T-helper 17 cell (primary cell): ENCODE measurements at places on chromosomes 6 and 20.

GRCh38 chr20:6299456-6299855 is 176.6 kb upstream of the FERMT1 start:
- no peak for DNase-seq

DNA sequence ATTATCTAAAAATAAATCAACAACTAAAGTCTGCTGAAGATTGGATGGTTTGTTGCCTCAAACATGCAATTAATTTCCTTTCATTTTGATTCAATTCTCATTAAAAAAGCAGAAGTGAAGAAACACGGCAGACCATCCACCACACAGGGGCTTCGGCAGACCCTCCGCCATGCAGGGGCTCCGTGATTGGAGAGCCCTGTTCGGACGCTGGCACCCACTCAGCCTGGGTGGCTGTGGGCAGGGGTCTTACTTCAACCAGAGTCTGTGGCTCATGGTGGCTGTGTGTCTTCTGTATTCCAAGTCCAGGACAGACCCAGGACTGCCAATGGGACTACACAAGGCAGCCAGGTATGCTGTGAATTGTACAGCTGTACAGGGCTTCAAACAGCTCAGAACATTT is 86.9 kb upstream of the FRMD1 start:
- no peak for DNase-seq

GRCh38 chr6:15413466-15414234 is 167.8 kb downstream of the JARID2 start:
- no peak for DNase-seq

- no peak for DNase-seq
These were observed 8.7 kb upstream of the RAMACL start for GRCh38 chr6:166595061-166595780.

GRCh38 chr6:25498505-25498904 is 153.5 kb upstream of the SCGN start:
- no peak for DNase-seq

- no peak for DNase-seq
These were observed 144.4 kb upstream of the GJE1 start for GRCh38 chr6:141988327-141988726.

- DNase-seq, result no peak
These were observed 29.8 kb downstream of the DAAM2 start for GRCh38 chr6:39821742-39822532.

DNA sequence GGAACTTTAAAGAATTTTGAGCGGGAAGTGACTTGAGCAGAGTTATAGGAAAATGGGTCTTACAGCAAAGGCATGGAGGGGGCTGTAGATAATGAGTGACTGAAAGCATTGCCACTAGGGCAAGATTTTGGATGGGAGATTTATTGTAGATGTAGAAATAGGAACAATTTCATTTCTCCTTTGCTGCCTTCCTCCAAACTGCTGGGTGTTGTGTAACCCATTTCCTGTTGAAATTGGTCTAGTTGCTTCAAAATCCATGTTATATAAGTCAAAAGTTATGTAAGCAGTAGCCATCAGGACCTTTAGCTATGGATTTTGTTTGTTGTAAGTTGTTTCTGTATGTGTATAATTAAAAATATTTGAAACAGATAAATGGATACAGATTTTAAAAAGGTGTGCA is 11.1 kb downstream of the YWHAB start:
- DNase-seq, result no peak

DNA sequence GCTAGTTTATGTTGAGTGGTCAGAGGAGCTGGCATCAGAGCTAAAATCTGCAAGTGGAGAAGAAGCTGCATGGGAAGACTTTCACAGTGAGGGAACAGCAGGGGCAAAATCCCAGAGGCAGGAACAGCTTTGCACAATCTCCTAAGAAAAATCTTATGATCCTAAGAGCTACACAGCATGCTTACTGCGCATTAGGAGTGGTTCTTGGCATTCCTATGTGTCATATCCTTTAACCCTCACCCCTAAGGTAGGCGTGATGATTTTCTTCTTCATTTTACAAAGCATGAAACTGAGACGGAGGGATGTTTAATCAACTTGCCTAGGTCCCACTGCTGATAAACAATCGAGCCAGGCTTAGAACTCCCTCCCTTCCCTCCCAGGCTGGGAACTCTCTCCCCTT is 313.6 kb upstream of the SULF2 start:
- no peak for DNase-seq

DNA sequence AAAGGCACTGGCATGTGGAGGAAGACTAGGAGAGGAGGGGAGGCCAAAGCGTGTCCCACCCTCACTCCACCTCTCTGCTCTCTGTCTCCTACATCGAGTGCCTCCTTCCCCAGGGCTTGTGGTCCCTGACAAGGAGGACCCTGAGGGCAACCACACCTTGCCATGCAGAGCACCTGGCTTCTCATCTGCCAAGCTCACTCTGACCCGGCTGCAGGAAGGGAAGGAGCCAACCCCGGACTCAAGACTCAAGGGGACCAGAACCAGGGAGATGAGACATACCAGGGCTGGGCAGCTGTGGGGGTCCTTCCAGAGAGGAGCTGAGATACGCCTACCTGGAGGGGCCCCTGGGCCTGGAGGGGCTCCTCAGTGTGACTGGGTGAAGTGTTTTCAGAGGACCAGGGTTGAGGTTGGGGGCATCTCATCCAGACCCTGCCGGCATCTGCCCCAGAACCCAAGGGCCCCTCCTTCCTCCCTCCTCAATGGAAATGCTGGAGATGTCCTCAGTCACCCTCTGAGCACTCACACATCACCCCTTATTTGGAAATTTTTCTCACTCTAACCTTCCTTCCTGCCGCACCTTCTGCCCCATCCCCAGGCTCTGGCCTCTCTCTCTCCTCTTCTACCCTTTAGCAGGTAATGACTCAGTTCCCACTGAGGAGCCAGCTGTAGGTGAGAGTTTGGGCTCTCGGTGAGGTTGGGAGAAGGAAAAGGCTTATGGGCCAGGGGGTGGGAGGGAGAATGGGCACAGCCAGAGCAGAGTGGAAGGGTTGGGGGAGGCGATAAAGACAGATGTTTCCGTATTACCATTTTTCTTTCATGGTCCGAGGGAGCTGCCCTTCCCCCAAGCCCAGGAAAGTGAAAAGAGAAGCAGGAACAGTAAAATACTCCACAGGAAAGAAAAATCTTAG is 32.0 kb upstream of the POU5F1 start:
- no peak for DNase-seq

DNA sequence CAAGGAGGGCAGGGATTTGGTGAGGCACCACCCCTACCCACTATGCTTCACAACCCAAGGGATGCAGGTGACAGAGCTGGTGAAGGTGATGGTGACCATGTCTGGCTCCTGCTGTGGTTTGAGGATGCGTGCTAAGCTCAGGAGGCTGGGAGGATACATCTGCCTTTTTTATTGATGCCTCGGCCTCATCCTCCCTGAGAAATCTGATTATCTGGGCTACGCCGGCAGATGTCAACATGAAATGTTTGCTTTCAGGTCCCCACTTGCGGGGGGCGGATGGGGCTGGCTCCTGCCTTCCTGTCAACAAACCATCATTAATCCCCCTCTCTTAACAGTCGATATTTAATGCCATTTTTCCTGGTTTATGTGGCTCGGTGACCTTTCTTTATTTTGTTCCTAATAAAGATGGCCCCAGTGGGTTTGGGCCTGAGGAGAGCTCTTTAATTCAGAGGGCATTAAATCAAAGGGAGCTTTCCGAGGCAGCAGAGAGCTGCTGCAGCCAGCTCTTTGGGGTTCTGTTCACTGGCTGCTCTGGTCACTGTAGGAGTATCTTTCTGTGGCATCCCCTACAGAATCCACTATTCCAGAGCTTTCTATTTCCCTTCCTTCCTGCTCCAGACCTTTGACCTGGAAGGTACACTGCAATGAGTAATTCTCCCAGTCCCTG is 33.5 kb upstream of the LRFN2 start:
- no peak for DNase-seq

- no peak for DNase-seq
These were observed 201.3 kb downstream of the EPHA7 start for GRCh38 chr6:93218096-93218495.

DNA sequence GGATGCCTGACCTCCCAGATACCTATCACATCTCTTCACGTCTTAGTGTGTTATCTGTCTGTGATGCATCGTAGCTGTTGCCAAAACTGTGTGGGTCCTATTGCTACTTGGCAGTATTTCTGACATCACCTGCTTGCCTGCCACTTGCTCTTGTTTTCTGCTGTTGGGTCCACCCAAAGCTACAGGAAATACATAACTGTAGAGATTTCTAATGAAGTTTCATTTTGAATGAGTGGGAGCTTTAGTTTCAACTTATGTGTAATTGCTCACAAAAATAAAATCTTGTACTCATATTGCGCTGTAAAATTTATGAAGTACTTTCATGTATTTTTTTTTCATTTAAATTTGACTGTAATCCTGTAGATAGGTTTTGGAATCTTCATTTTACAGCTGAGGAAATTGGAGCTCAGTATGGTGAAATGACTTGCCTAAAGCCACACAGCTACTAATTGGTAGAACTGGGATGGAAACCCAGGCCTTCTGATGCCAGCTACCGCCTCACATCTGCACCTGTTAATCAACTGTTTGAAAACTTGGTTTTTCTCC is 113.6 kb upstream of the MAN1A1 start:
- no peak for DNase-seq

- no peak for DNase-seq
These were observed 25.8 kb upstream of the PLCG1 start for GRCh38 chr20:41111578-41111951.

DNA sequence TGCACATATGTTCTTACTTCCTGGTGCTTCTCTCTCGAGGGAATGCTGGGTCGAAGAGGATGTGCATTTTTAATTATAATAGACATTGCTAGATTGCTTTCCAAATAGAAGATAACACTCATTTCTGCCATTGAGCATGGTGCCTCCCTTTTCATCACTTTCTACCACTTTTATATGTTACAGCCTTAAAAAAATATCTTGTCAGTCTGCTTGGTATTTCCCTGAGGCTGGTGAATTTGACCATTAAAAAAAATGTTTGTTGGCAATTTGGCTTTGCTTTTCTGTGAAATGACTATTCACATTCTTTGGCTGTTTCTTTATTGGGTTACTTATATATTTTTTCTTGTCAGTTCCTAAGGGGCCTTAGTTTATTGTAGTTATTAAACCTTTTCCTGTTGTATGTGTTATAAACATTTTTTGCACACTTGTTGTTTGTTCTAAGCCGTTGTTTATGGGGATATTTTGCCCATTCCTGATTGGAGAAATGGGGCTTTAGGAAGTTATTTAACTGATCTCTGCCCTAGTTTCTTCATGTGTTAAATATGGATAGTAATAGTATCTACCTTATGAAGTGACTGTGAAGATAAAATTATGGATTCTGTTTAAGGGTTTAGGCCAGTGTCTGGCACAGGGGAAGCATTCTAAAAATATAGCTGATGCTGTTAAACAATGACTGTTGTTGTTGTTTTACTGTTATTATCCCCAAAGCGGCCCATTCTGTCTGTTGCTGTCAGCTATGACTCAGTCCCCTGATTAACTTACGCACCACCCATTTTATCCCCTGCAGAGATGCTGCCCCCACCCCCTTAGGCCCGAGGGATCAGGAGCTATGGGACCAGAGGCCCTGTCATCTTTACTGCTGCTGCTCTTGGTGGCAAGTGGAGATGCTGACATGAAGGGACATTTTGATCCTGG is 3.8 kb downstream of the DDR1 start:
- no peak for DNase-seq

GRCh38 chr6:24910961-24911725 is 24.6 kb downstream of the RIPOR2 start:
- peak; percentile 40 for DNase-seq

DNA sequence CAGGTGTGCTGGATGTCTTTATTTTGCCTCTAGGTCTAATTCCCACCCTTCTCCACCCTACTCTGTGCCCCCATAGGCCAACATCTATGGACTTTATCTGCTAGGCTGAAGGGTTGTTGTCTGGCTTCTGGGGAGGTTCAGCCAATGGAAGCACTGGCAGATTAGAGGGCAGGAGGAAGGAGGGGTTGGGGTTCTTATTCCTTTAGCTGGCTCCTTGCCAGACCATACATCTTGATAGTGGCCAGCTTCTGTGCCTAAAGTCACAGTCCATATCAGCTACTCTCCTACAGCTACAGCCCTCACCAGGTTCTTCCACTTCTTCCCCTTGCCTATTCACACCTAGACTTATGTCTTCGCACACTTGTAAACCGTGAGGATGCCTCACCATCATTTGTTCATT is 41.1 kb downstream of the ROS1 start:
- DNase-seq, result no peak

DNA sequence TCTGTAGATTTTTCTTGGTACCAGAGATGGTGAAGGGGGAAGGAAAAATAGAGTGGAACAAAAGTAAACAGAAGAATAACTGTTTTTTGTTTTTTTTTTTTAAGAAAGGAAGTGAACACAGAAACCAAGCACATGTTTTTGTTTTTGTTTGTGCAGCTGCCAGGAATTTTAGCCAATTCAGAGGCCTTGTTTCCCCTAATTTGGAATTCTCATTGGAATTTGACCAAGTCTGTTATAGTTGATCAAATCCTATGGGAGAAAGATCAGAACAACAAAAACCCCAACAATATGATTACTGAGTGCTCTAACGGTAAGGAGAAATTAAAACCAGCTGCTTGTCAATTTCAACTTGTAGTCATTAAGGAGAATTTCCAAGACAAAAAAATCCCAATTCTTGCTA is 18.2 kb upstream of the IL22RA2 start:
- DNase-seq, result no peak

GRCh38 chr6:34592208-34592952 is 36.3 kb upstream of the SPDEF start:
- no peak for DNase-seq

DNA sequence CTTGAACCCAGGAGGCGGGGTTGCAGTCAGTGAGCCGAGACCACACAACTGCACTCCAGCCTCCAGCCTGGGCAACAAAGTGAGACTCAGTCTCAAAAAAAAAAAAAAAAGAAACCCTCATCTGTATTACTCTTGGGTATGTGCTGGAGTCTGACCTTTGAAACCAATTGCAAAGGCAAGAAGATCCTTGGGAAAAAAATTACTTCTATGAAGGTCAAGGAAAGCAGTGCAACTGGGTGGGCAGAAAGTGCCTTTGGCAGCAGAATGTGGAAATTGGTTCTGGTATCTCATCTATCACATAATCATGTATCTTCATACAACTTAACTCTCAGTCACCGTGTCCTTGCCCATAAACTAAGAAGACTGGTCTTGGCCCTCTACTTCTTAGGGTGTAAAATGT is 7.7 kb upstream of the RPL7L1 start:
- DNase-seq, result no peak

- DNase-seq, result no peak
These were observed 143.8 kb downstream of the UNC5CL start for GRCh38 chr6:40894962-40895799.

DNA sequence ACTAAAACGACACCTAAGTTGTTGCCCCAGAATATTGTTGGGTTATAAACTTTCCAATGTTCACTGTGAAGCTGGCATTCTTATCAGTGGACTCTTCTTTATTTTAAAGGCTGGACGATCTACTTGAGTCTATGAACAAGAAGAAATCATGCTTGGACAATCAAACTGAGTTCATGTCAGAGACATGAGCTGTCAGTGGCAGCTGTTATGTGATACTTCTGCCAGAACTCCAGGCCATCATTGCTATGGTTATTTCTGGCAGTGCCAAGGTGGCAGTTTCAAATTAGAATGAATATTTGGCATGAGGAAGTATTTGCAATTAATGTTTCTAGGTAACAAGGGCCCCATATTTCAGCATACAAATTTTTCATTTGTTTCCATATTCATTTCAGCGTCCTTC is 417.3 kb downstream of the LMBRD1 start:
- no peak for DNase-seq

- no peak for DNase-seq
These were observed 680.8 kb upstream of the NRSN1 start for GRCh38 chr6:23445157-23445710.
